Osteocyte (in vitro differentiated cells): ENCODE measurements at places on chromosomes 13 and 19. TPM values are rescaled to one million over a fixed set of nuclear protein-coding genes. Genes with fewer than 3 reads are reported as not detected.

DNA sequence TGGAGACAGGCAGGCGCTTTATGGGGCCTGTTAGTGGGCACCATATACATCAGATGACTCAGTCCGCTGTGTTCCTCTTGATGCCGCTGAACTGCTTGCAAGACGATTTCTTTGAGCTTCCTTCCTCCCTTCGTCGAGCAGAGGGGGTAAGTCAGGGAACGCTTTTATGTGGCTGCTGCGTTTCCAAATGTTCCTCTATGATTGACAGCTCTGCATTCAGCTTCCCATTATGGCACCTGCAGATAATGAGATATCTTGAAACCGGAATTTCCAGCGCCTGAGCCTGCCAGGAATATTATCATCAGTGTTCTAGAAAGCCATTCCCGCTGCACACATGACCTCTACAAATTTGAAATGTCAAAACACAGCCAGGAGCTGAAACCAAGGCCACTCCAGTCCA, 257.0 kb downstream of the TSHZ3 start:
- DNase-seq: no peak
- H3K4me1 ChIP-seq: no peaks in the 10 kb centered on the region
- H3K27ac ChIP-seq: no peak overlapping the region
- H3K4me3 ChIP-seq: no peak overlapping the region
- no peaks in the 10 kb centered on the region for H3K36me3 ChIP-seq

DNA sequence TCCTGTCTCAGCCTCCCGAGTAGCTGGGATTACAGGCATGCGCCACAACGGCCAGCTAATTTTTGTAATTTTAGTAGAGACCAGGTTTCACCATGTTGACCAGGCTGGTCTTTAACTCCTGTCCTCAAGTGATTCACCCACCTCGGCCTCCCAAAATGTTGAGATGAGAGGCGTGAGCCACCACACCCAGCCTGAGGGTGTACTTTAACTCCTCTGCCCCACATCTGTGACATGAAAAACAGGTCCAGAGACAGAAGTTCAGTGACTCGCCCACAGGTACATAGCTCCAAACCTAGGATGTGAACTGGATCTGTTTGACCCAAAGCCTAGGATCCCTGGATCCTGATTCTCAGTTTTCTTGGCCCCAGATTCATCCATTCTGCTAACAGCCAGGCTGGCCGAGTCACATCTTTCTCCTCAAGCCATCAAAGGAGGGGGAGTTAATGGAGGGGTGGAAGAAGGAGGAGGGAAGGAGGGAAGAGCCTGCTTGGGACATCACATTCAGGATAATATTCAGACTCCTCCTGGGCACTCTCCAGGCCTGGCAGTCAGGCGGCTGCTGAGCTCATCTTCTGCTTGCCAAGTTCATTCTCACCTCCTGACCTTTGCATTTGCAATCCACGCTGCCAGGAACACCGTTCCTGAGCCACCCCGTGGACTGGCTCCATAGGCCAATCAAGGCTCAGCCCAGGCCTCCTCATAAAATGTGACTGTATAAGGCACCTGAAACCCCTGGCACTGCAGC, 3.1 kb downstream of the SPC24 start:
- peaks cover 47% of the 10 kb centered on the region for H3K4me1 ChIP-seq
- peak overlapping the region; percentile 28 for H3K4me3 ChIP-seq
- H3K36me3 ChIP-seq: no peaks in the 10 kb centered on the region
- H3K27me3 ChIP-seq: no peaks in the 10 kb centered on the region
- peak overlapping the region; percentile 95 for H3K27ac ChIP-seq
- no peak for DNase-seq

DNA sequence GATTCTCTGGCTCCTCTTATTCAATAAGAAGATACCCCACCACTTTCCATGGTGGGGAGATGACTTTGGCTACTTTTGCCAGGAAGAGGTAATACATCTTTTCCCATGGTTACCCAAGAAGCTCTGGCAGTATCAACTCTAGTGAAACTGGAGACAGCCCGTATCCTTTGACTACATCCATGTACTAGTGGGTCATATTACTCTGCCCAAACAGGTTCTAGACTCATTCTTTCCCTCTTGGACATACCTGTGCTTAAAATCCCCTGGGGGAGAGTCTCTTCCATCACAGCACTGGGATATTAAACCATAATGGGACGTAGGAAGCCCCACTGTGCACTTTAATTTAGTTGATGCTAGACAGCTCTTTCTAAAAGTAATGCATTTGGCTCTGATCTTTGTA, 144.7 kb upstream of the KLF12 start:
- H3K27me3 ChIP-seq: no peaks in the 10 kb centered on the region
- peaks cover 20% of the 10 kb centered on the region for H3K4me1 ChIP-seq
- no peak overlapping the region for H3K27ac ChIP-seq
- H3K36me3 ChIP-seq: no peaks in the 10 kb centered on the region
- H3K4me3 ChIP-seq: no peak overlapping the region

- H3K4me1 ChIP-seq: peaks cover 25% of the 10 kb centered on the region
- peaks cover 20% of the 10 kb centered on the region for H3K36me3 ChIP-seq
- no peak overlapping the region for H3K4me3 ChIP-seq
- H3K27ac ChIP-seq: no peak overlapping the region
- no peaks in the 10 kb centered on the region for H3K27me3 ChIP-seq
Measured at GRCh38 chr13:46717856-46718255, 79.1 kb downstream of the ESD start.

- no peaks in the 10 kb centered on the region for H3K27me3 ChIP-seq
- H3K27ac ChIP-seq: no peak overlapping the region
- H3K4me3 ChIP-seq: no peak overlapping the region
- H3K36me3 ChIP-seq: no peaks in the 10 kb centered on the region
- H3K4me1 ChIP-seq: no peaks in the 10 kb centered on the region
- no peak for DNase-seq
Measured at GRCh38 chr13:72448082-72448481, 279.3 kb downstream of the MZT1 start.

GRCh38 chr19:18173572-18174288, at the start of gene IFI30:
IFI30 (plus strand) TSS chr19:18173813; CDS start chr19:18173842, 29 bp downstream.
- peaks cover 16% of the 10 kb centered on the region for H3K4me1 ChIP-seq
- peaks cover 8% of the 10 kb centered on the region for H3K27me3 ChIP-seq
- peaks cover 9% of the 10 kb centered on the region for H3K36me3 ChIP-seq
- DNase-seq: no peak
- peak within 1 kb of the TSS; percentile 79 for H3K4me3 ChIP-seq
- H3K27ac ChIP-seq: no peak within 1 kb of the TSS

GRCh38 chr13:58594747-58595600, 963.4 kb downstream of the PCDH17 start:
- no peak for DNase-seq
- H3K27me3 ChIP-seq: peaks cover 3% of the 10 kb centered on the region
- H3K4me1 ChIP-seq: no peaks in the 10 kb centered on the region
- no peak overlapping the region for H3K4me3 ChIP-seq
- H3K36me3 ChIP-seq: no peaks in the 10 kb centered on the region
- H3K27ac ChIP-seq: no peak overlapping the region

- DNase-seq: no peak
- H3K4me3 ChIP-seq: no peak overlapping the region
- peaks cover 29% of the 10 kb centered on the region for H3K4me1 ChIP-seq
- H3K27ac ChIP-seq: no peak overlapping the region
- H3K27me3 ChIP-seq: peaks cover 8% of the 10 kb centered on the region
Measured at GRCh38 chr19:38993271-38993670, 17.7 kb upstream of the FBXO17 start.

DNA sequence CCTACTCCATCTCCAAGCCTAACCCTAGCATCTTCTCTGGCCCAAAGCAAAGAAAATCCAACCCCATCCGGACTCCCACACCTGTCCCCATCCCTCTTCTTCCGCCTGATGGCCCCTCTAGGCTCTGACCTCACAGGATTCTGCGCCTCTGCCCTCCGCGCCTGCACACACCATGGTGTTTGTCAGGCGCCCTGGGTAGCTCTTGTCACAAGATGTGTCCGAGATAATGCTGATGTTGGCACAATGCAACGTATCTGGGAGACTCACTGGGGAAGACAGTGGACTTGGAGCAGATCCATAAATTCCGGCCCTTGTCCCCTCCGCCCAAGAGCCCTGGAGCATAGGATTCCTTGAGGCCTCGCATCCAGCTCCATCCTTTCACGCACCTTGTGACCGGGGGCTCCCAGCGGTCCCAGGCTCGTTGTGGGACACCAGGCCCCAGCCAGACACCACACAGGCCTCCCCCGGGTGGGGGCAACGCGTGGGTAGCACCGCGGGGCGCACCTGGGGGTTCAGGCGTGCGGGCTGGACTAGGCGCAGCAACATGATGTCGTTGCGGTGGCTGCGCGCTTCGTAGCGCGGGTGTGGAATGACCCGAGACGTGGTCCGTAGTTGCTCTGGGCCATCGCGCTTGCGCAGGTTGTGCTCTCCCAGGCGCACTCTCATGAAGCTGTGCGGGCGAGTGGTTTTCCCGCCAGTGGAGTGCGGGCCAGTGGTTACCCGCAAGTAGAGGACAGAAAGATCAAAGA, 3.1 kb upstream of the KLK1 start:
- no peak overlapping the region for H3K4me3 ChIP-seq
- peaks cover 10% of the 10 kb centered on the region for H3K27me3 ChIP-seq
- H3K27ac ChIP-seq: no peak overlapping the region
- H3K36me3 ChIP-seq: no peaks in the 10 kb centered on the region
- H3K4me1 ChIP-seq: no peaks in the 10 kb centered on the region
- DNase-seq: no peak

GRCh38 chr19:39430675-39431593, 4.8 kb downstream of the RPS16 start:
- H3K36me3 ChIP-seq: peaks cover 29% of the 10 kb centered on the region
- no peaks in the 10 kb centered on the region for H3K27me3 ChIP-seq
- peak overlapping the region; percentile 73 for H3K27ac ChIP-seq

DNA sequence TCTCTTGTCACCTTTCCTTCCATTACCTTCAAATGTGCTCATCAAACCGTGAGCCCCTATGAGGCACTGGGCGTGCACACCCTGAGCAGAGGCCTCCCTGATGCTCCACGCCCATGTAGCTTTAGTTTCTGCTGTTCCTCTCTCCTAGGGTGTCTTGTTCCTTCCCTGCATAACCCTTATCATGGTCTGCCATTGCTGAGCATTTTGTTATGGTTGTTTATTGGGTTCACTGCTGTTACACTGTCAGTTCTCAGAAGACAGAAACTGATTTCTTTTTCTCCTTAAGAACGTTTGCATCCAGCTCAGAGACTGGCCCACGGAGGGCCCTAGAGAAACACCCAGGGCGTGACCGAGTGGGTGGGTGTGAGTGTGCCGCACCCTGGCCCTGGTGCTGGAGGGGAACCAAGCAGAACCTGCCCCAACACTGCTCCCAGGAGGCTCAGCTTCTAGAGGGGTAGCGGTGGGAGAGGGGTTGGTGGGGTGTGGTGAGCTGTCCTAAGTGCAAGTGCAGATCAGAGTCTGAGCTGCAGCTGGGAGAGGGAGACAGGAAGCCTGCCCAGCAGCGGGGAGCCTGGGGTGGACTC, 61.4 kb upstream of the URI1 start:
- H3K36me3 ChIP-seq: no peaks in the 10 kb centered on the region
- H3K27ac ChIP-seq: no peak overlapping the region
- H3K27me3 ChIP-seq: peaks cover 7% of the 10 kb centered on the region
- H3K4me1 ChIP-seq: peaks cover 2% of the 10 kb centered on the region
- H3K4me3 ChIP-seq: no peak overlapping the region

GRCh38 chr13:95253033-95253432, 48.2 kb downstream of the ABCC4 start:
- H3K36me3 ChIP-seq: no peaks in the 10 kb centered on the region
- H3K4me1 ChIP-seq: peaks cover 6% of the 10 kb centered on the region
- no peak for DNase-seq
- no peaks in the 10 kb centered on the region for H3K27me3 ChIP-seq
- H3K4me3 ChIP-seq: no peak overlapping the region
- no peak overlapping the region for H3K27ac ChIP-seq

- H3K36me3 ChIP-seq: no peaks in the 10 kb centered on the region
- no peaks in the 10 kb centered on the region for H3K27me3 ChIP-seq
- DNase-seq: no peak
- H3K4me1 ChIP-seq: peaks cover 55% of the 10 kb centered on the region
- peak overlapping the region; percentile 93 for H3K27ac ChIP-seq
Measured at GRCh38 chr19:18480006-18480691, 41.7 kb downstream of the ELL start.

The MEF2B gene
- total RNA-seq: 1.2 and 1.6 TPM in 2 replicates

The RNF17 gene
- total RNA-seq: not detected in 2 replicates

The LILRA2 gene
- total RNA-seq: not detected in 2 replicates

The OR7D2 gene
- 0.86 and 1.1 TPM in 2 replicates for total RNA-seq

The PTH2 gene
- total RNA-seq: not detected in 2 replicates
